ENCODE measurements at places on chromosomes 11 and 22.

DNA sequence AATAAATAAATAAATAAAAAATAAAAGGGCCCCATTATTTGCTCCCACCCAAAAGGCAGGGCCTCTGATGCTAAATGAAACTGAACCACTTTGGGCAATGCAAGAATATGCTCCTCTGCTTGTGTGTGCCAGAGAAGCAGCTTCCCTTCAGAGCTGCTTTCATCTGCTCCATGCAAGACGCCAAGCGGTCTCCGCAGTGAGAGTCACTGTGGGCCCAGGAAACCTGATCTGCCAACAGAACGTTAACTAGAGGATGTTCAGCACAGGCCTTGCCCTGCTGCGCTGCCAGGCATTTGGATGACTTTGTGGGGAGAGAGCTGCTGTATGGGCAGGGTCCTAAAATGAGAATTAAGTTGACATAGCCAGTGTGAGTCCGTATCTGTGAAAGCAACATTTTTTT, 43.7 kb upstream of the APOA1 start:
- DNase-seq, result no peak

- peak; percentile 83 for DNase-seq
These were observed at the start of gene DGKZ for GRCh38 chr11:46346886-46347636. Gene DGKZ, plus strand, starts transcription at chr11:46347463. Its CDS starts 197 bp downstream, at chr11:46347660.

DNA sequence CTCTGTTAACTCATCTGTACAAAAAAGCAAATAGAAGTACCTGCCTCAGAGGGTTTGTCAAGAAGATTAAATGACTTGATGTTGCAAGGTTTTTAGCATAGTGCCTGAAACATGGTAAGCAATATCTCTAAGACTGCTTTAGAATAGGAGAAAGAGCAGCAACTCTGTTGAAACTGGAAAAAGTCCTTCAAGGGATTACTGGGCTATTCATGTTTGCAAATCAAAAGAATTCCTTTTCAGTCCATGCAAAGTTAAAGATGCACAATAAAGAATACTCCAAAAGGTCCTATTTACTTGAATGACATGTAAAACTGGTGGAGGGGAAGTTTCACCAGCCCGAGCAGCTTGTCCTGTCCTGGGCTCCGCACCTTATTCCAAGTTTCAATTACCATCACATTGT, 70.6 kb downstream of the C2CD3 start:
- DNase-seq, result no peak

DNA sequence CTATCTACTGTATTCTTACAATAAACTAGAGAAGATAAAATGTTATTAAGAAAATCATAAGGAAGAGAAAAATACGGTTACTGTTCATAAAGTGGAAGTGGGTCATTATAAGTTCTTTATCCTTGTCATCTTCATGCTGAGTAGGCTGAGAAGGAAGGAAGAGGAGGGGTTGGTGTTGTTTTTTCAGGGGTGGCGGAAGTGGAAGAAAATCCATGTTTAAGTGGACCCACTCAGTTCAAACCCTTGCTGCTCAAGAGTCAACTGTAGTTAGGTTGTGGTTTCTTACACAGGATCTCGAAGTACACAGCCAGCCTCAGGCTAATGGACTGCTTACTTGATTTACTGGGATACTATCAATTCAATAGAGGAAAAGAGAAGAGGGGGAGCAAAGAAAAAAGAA, 63.1 kb downstream of the PIWIL4 start:
- DNase-seq, result no peak

DNA sequence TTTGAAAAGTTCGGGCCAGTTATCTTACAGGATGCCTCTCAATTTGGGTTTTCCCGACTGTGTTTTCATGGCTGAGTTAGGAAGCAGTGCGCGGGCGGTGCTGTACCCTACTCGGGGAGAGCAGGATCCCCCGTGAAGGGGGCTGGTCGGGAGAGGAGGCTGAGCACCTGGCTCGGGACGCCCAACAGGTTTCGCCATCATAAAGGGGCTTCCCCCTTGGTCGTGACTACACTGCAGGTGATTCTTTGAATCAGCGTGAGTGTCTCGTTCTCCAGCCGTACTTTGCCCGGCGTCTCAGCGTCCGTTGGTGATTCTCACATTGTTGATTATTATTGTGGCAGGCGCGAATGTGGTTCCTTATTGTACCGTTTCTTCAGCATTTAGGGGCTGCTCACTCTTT, 46.6 kb downstream of the ST14 start:
- DNase-seq, result no peak

DNA sequence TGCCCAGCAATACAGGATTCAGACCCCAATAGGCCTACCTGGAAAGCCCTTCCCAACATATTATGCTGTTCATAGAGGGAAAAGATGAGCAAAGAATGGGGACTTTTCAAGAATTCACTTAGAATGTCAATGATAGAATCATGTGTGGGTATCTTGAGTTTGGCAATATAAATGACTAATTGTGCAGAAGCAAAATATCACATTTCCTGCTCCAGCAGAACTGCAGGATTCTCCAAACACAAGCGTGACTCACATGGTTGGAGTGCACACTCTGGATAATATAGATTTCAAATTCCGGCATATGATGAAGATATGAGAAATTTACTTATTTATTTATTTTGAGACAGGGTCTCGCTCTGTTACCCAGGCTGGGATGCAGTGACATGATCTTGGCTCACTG, 12.5 kb upstream of the APOL5 start:
- DNase-seq, result no peak

All from substantia nigra (tissue), 51 donors.